Immature natural killer cell (primary cell): ENCODE measurements at places on chromosomes 2 and 18.

GRCh38 chr2:56534321-56534720, 350.5 kb downstream of the CCDC85A start:
- no peak for DNase-seq

- no peak for DNase-seq
Observed at GRCh38 chr2:16050908-16051489, 110.6 kb downstream of the MYCN start.

- DNase-seq, result no peak
Observed at GRCh38 chr2:118322406-118322805, 234.1 kb downstream of the INSIG2 start.

DNA sequence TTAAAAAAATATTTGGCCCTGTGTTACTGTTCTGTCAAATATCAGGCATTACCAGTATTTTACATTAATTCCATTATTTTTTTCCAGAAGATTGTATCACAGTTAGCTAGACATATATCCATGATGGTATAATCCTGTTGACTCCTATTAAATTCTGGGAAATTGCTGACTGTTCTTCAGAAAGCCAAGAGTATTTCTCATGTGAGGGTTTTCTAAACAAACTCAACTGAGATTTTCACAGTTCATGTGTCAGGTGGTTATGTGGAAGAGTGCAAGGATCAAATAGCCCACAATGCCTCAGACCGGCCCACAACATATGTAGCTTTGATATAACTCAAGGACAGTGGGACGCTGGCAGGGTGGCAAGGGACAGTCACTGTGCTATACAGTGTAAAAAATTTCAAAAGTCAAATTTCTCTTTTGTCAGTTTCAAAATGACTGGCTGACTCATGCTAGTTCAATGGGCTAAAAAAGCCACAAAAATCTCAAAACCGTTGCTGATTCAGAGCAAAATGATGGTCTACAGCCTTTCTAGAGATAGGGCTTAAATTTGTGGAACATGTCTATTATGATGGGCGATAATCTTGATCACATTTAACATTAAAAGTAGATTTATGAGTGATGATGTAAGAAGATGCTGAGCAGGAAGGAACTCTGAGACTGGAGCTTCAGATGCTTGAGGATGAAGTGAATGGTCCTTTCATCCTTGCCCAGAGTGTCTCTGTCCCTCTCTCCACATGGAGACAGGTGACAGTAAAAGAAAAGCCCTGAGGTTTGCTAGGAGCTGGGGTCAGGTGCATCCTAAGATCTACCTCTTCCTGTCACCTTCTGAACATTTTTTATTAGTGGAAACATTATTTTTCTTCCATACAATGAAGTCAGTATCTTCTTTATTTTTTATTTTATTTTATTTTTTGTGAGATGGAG, 175.8 kb upstream of the PIEZO2 start:
- DNase-seq, result no peak

DNA sequence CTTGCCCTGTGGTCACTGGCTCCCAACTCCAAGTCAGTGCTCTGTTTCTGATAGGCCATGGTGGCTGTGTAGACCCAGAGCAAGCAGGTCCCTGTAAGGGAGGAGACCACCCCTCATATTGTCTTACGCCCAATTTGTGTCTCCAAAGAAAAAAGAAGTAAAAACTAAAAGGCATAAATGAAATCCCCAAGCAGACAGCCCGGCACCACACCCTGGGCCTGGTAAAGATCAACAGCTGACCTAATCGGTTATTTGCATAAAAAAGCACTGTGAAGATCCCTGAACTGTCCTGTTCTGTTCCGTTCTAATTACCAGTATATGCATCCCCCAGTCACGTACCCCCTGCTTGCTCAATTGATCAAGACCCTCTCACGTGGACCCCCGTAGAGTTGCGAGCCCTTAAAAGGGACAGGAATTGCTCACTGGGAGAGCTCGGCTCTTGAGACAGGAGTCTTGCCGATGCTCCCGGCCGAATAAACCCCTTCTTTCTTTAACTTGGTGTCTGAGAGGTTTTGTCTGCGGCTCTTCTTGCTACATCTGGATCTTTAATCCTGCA, 364.1 kb upstream of the HS6ST1 start:
- no peak for DNase-seq

DNA sequence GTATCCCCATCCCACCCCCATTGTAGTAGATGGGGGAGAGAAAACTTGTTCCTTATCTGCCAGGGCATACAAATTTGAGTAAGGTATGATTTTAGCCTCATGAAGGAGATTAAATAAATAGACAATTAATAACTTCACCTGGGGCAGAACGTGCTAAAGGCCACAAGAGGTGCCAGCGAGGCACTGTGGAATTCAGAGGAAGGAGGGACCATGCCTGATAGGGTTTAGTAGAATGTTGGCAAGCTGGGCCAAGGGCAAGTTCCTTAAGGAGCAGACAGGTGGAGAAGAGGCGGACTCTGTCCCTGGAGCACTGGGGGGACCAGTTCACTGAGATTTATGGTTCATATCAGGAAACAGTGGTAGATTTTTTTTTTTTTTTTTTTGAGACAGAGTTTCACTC, 22.5 kb downstream of the STAMBP start:
- DNase-seq, result no peak

- no peak for DNase-seq
Observed at GRCh38 chr2:55153584-55154299, 78.4 kb downstream of the CLHC1 start.
